ENCODE measurements at places on chromosomes 5 and 9.

GRCh38 chr5:147400881-147401280 lies 109.0 kb downstream of the DPYSL3 start:
- no peak for DNase-seq

DNA sequence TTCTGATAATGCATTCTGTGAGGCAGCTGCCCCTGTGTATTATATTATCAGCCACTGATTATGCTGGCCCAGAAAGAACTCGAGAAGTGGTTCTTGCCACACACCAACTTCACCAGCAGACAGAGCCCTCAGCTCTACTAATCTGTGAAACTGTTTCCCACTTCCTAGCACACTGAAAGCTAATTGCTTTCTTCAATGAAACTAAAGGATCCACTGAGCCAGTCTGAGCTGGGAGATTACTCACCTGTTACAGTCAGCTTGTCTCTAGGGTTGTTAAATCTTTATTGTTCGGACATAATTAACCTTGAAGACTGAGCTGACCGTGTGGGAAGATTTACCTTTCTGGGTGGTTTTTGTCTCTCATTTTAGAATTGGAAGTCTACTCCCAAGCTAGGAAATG lies 263.2 kb downstream of the KCTD16 start:
- DNase-seq = no peak

DNA sequence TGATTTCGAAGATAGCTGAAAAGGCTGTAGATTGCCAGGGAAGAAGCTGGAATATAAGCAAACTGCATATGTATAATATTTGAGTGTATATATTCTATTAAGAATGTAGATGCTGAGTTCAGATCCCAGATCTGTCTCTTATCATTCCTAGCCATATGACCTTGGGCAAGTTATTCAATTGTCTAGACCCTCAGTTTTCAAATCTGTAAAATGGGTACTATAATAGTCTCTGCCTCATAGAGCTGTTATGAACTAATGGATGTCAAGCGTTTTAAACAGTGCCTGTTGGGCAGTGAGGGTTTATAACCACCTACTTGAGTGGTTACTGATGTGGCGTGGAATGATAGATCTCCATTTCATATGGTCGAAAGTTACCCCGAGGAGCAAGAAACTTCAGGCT lies 130.4 kb downstream of the GAS1 start:
- no peak for DNase-seq

- no peak for DNase-seq
Observed at GRCh38 chr9:69253057-69253456, 72.0 kb upstream of the ENTREP1 start.

DNA sequence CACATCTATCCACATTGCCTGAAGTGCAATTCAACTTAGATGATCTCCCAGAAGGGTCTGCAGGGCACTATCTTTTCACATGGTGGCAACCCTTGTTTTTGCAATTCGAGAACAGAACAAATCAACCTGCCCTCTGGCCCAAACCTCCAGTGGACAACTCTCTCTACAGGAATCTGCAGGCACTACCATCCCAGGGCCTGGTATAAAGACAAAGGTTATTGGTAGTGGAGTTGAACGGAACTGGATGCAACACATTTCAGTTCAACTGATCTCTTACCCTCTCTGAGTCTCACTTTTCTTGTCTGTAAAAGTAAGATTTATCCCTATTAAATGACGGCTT lies 153.2 kb upstream of the EGFLAM start:
- no peak for DNase-seq

GRCh38 chr5:53109056-53109442 lies 508 bp downstream of the MOCS2 start:
- peak; percentile 59 for DNase-seq

GRCh38 chr5:34657274-34657921 lies 1.3 kb downstream of the RAI14 start:
- no peak for DNase-seq

DNA sequence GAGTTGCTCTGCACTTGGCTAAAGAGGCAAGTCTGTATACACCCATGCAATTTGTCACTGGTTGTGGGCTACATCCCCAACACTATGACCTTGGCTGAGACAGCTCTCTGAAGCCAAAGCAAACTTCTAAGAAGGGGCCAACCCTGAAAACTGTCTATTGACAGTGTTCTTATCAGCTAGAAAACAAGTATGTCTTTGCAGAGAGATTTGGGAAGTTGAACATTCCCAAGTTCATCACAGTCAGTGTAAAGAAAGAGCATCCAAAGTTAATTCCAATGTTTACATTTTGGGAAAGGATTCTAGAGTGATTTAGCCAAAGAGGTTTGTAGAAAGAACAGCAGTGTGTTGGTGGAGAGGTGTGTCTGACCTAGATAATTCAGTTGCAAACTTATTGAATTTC lies 711.1 kb upstream of the CHD1 start:
- no peak for DNase-seq

DNA sequence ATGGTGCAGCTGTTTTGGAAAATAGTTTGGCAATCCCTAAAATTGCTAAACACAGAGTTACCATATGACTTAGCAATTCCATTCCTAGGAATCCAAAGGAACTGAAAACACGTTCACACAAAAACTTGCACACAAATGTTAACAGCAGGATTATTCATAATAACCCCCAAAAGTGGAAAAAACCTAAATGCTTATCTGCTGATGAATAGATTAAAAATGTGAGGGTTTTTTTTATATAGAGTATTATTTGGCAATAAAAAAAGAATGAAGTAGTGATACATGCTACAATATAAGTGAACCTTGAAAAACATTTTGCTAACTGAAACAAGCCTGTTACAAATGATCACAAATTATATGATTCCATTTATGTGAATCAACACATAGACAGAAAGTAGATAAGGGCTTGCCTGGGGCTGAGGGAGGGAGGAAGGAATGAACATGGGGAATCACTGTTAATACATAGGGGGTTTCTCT lies 45.1 kb upstream of the TRIO start:
- no peak for DNase-seq

- DNase-seq = no peak
Observed at GRCh38 chr5:141960018-141960417, 2.0 kb upstream of the PCDH12 start.

DNA sequence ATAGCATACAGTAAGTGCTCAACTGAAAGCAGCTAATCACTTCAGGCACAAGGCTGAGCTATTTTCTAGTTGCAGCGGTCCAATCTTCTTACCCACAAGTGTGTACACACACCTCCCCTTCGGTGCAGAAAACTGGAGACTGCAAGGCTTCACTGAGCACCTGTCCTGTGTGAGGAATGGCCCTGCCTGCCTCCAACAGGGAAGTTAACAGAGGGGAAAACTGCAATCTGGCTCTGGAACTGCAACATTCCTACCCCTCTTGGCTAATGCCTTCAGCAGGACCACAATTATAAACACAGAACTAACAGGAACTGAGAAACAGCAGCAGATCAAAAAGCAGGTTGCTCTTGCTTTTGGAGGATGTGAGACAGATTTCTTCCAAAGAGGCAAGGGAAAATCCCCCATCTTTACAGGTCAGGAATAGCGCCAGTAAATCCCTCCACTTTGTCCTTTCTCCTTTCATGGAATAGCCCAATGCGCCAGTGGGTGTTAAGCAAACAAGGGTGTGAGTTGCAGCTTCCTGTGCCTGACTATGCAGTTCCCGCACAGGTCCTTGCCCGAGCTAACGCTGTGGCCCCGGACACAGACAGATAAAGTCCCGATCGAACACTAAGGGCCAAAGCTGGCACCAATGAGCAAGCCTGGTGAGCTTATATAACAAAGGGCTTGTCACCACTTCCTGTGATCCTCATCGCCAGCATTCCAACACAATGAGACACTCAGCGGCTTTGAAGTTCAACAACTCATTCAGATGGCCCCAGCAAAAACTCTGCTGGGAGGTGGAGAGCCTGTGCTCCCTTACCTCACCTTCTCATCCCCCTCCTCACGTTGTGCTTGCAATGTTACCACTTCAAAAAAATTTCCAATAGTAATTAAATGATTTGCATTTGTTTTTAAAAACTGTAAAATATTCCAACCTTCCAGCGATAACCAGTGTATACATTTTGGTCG lies 21.5 kb downstream of the SHB start:
- peak; percentile 18 for DNase-seq

DNA sequence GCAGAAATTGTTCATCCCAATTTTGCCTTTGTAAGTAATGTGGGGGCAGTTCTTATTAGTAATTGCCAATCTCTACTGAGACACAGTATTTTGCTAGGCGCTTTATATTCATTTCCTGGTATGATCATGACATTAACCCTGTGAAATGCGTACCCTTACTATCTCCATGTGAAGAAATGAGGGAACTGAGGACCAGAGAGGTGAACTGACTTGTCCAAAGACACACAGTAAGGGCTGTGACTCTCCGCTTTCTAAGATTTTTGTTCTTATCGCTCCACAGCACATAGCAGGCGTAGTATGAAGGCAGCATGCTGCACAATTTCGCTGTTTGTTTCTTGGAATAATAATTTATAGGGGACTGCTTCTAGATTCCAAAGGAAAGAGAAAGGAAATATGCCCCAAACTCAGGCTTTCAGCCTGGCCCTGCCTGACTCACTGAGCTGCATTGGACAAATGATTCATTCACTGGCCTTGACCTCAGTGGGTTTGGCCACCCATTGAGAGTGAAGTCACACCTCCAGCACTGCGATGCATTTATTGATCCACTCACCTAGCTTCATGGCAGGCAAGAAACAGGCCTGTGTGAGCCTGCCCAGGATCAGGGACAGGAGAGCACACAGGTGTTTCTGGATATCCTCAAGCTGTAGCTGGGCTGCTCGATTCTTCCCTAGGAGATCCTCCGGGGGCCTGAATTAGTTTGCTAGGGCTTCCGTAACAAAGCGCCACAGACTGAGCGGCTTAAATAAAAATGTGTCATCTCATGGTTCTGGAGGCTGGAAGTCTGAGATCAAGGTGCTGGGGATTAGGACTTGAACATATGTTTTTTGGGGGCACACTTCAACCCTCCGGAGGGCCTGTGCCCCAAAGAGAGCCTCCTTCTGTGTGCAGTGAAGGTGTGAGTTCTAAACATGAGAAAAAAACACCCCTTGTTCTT lies 7.2 kb upstream of the DUSP1 start:
- DNase-seq = peak; percentile 19

DNA sequence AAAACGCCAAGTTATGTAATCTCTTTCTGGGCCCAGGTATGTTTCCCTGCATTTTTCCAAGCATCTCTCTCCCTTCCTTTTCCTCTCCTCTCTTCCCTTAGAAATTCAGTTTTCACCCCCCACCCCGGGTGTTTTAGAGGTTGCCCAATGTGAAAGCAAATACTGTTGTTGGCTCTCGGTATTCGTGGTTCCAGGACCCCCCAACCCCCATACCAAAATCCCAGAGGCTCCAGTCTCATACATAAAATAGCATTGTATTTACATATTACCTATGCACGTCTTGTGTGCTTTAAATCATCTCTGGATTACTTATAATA lies 48.8 kb downstream of the ACER2 start:
- DNase-seq = no peak

DNA sequence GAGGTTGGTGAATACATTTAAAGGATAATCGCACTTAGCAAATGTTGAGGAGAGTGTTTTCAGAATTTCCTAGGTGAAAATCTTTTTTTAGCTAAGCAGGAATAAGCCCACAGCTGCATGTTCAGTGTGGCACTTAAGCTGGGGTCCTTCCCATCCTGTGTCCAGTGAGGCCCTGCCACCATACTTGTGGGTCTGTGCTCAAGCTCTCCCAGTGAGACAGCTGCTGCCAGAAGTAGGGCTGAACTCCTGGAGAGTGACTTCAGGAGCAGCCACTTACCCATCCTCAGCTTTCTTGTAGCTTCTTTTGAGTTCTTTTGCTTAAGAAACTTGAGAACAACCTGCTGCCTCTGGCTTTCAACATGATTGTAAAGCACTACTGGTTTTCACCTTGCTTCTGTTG lies 110.0 kb upstream of the DHFR start:
- no peak for DNase-seq

GRCh38 chr9:34591248-34591916 lies 1.9 kb upstream of the CNTFR start:
- peak; percentile 21 for DNase-seq

DNA sequence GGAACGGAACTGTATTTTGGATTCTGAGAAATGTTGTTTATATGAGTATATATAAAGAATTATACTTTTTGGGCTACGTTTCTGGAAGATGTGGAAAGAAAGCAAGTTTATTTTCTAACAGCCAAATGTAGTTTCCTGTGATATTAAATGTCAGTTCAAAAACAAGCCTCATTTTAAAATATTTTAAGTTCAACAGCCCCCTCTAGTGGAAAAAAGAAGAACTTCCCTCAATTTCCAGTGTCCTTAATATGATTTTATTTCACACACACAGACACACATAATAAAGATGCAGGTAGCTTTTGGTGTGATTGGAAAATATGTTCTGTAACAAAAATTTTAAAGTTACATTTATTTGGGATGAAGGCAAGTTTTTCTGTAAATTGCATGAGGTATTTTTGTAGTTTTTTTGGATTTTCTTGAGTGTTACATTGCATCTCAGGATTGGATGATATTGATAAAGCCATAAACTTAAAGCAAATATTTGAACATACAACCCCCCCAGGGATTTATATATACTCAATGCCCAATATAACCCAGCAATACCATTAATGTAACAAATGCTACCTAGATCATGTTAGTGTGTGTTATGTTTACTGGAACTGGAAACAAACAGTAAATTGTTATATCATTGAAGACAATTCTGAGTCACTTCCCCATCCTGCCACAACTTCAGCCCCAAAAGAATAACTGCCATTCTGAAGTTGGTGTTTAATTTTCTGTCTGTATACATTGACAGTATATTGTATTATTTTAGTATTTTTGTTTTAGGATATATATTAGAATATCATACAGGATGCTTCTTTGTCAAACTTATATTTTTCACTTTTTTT lies 54.0 kb downstream of the CCDC171 start:
- peak; percentile 58 for DNase-seq

GRCh38 chr5:170737591-170737990 lies 45.9 kb upstream of the GABRP start:
- peak; percentile 39 for DNase-seq

DNA sequence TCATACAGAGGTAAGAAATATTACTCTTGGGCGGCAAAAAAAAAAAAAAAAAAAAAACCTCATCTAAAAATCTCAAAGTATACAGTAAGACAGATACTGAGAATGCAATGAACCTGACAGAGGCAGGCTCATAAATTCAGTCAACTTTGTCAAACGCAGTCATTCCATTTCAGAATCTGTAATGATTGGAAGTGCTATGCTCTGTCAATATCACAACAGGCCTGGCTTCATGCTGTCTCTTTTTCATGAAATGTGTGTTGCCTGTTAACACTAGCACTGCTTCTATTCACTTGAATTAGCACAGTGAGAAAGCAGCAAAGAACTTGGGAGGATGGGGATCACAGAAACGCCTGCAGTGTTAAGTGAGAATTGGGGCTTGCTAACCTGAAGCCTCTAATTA lies 200.3 kb upstream of the EFNA5 start:
- DNase-seq = no peak

GRCh38 chr9:35407846-35408245 lies 82.1 kb upstream of the RUSC2 start:
- DNase-seq = no peak

GRCh38 chr9:114430457-114430856 lies 42.7 kb upstream of the AKNA start:
- peak; percentile 80 for DNase-seq

Measured in NCI-H2171 treated with DMSO at 0.1 percent for 48 hours (cell line).